PC-9 (cell line): ENCODE measurements at places on chromosomes 7 and 10. TPM values are rescaled to one million over a fixed set of nuclear protein-coding genes. Genes with fewer than 3 reads are reported as not detected.

- DNase-seq = no peak
These were observed 5.3 kb downstream of the PITX3 start for GRCh38 chr10:102236006-102236405.

CLEC5A gene
- not detected in 2 replicates for total RNA-seq

DNA sequence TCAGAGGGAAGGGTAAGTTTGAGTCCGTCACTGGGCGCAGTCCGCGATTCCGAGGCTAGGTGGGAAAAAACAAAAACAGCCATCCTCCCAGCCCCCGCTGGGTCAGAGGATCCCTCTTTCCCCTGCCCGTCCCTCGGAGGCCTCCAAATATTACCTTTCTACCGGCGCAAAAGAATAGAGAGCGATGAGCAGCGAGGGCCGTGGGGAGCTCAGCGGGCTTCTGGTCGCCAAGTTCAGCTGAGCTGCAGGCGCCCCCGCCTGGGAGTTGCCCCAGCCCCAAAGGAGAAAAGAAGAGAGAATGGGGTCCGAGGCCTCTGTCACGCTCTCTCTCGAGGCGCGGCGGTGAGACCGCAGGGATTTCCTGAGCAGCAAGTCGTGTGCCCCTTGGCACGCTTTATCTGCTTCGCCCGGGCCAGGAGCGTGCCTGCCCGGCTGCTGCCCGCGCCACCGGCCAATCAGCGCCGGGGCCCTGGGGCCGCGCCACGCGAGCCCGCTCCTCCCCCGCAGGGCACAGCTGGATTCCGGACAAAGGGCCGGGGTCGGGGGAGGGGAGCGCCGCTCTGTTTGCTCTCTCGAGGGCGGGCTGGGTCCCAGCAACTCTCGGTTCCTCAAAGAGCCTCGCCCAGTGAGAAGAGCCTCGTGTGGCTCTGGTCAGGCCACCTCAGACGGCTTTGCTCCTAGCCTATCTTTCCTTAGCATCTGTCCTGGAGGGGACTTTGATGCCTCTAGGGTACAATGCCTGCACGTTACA is at the start of gene NEUROG3:
Gene NEUROG3 (minus strand): TSS at position 367 of the 751 bp plus-strand sequence. CDS start 379 bp downstream, outside the sequence.
- DNase-seq = peak; percentile 30

DNA sequence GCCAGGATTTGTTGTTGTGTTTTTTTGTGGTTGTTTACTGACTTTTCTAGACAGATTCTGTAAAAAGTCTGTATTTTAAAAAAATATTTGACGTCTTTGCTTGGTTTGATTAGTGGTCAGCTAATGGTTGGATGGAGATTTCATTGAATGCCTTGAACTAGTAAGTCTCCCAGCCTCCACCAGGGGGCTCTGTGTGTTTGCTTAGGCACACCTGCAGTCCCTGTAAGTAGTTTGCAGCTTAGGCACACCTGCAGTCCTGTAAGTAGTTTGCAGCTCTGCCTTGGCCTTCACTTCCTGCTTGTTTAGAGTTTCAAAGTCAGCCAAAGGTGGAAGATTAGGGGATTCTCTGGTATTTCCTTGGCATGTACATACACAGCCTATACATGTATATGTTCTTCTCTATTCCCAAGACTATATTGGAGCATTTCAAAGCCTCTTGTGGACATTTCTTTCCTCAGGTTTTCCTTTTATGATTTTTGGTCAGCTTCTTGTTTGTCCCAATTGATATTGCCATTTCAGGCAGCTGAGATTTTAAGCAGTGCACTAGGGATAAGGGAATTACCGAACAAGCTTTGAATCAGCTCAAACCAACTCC is 101.6 kb downstream of the CCSER2 start:
- DNase-seq = peak; percentile 67

DNA sequence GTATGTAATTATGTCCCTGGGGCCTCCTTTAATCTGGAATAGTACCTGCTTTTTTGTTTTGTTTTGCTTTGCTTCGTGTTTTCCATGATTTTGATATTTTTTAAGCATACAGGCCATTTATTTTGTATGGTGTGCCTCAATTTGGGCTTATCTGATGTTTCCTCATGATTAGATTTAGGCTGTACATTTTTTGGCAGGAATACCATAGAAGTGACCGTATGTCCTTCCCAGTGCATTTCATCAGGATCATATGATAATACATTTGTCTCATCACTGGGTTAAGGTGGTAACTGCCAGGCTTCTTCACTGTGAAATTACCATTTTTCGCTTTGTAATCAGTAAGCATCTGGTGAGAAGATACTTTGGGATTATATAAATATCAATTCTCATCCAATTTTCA is 117.8 kb upstream of the SAMD8 start:
- no peak for DNase-seq

- DNase-seq = no peak
These were observed 92.7 kb upstream of the RET start for GRCh38 chr10:42984035-42984610.

GRCh38 chr10:131570716-131571307 is 259.3 kb upstream of the TCERG1L start:
- no peak for DNase-seq

- no peak for DNase-seq
These were observed 30.4 kb upstream of the ADD3 start for GRCh38 chr10:109977382-109977806.

SLC26A5 gene
- not detected in 2 replicates for total RNA-seq

- DNase-seq = no peak
These were observed 98.8 kb downstream of the CACNB2 start for GRCh38 chr10:18238870-18239485.

GDF2 gene
- not detected in 2 replicates for total RNA-seq

DNA sequence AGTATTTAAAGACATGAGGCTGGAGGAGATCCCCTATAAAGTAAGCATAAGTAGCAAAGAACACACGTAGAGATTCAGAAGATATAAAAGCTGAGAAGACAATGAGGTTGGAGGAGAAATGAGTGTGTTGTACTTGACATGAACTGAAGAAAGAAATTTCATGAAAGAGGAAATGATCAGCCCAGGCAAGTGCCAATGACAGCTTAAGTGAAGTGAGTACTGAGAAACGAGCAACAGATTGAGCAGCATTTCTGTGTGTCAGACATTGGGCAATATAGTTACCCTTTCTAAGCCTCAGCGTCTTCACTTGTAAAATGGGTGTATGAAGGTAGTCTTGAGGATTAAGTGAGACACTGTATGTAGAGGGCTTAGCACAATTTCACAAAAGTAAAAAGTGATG is 4.8 kb upstream of the LIPA start:
- DNase-seq = no peak

ERCC6 gene
- 47.1 and 49.7 TPM in 2 replicates for total RNA-seq

GRCh38 chr10:74637685-74638084 is 188.7 kb upstream of the KAT6B start:
- DNase-seq = no peak

GRCh38 chr7:33979807-33980355 is 74.5 kb downstream of the BMPER start:
- DNase-seq = no peak

GRCh38 chr7:105806592-105807447 is 69.6 kb downstream of the ATXN7L1 start:
- peak; percentile 65 for DNase-seq

DNA sequence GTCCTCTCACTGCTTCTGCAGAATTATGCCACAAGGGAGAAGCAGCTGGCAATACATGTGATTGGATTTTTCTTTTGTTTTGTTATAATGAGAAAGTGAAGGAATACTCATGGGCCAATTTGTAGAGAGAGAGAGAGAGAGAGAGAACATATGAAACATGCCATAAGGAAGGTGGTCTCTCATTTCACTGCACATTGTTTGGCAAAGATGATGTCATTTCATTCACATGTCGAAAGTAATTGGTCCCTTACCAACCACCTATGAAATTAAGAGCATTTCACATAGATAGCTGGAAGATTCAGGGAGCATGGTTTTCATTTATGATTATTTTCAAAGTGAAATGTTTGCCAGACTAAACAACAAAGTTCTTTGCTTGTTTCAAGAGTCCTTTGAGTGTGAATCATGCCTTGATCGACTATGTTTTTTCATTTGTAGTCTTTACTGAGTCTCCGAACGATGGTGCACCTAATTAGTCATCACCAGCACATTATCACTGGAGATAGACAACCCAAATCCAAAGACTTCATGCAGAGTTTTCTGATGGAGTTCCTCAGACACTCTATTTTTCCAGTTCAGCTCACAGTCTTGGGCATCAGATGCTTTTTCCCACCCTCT is 130.1 kb upstream of the ZEB1 start:
- no peak for DNase-seq

DNA sequence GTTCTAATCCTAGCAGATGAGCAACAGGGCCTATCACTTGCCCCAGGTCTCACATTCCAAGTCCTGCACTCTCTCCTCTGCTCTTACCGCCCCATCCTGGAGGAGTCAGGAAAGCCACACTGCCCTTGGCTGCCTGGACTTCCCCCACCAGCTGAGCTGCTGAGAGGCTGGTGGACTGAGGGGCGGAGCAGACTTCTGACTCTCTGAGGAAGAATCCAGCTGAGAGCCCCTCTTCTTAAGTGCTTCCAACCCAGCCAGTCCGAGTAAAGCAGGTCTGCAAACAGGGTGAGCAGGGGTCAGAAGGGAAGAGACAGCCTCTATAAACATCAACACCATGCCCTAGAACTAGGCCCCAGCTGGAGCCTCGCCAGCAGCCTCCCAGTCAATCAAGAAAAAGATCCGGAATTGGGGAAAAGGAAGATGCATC is 92.4 kb upstream of the TMEM72 start:
- DNase-seq = no peak

DNA sequence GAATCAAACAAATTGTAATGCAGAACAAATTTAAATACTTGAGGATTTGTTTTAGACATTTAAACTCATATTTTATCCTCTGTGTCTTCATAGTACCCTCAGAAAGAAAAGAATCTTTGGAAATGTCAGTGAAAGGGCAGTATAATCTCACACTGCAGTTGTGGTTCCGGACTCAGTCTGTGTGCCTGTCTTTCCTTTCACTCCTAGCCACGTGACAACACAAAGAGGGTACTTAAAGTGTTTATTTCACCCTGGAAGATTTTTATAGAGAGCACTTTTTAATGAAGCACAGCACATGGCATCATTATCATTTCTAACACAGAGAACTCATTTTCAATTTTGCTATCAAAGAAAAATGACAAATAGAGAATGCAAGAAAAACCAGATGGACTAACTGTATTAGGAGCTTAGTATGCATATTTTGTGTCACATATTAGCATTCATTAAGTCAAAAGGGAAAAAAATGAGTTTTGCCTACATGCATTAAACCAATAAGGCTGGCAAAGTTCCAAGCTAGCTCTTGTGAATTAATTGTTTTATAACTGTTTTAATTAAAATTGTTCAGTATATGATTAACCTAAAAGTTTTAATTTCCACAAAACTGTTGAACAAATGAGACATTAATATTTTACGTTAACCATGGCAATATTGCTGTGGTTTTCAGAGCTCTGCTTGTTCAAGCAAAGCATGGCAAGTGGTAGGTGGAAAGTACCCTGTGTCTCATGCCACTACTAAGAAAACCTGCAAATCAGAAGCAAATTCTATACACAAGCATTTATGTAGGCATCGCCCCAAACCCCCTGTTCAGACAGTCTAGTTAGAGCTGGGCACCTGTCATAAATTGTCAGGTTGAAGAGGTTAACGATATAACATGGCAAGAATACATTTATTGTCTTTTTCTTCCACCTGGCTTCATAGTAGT is 65.9 kb downstream of the AUTS2 start:
- DNase-seq = no peak

DNA sequence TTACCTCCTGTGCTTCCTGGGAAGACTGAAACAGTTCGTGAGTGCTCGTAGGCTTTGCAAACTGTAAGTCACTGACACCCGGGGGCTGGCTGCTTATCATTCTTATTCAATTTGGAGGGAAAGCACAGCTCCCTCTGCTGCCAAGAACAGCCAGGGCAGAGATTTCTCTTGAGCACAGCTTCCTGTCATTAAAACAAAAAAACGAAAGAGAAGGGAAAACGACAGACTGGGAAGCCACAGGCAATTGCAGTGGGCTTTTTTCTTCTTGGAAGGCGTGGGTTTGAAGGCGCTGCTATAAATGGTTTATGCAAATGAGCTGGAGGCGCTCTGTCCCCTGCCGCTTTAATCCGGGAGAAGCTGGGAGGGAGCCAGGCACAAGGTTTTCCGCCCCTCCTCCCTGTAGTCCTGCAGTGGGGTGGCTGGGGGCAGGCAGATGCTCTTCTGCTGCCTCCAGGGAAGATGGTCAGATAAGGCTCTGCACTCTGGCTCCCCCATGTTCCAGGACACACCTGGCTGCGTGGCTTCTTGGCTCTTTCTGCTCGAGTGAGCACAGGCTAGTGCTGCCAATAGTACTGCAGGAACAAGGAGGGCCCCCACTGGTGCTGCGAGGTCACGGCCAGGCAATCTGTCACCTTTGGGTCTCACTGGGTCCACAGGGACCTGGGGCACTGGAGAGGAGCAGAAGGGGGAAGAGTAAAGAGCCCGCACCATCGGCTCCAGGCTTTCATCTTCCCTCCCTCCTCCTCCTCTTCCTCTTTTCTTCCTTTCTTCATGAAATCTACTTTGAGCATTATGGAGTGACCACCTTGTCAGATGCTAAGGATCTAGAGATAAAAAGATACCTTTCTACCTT is 49.5 kb downstream of the NEURL1 start:
- no peak for DNase-seq

- no peak for DNase-seq
These were observed 26.3 kb downstream of the TMEM60 start for GRCh38 chr7:77771901-77772300.

- no peak for DNase-seq
These were observed 12.2 kb downstream of the CLRN3 start for GRCh38 chr10:127880557-127880956.

BMPR1A gene
- 20.9 and 24.3 TPM in 2 replicates for total RNA-seq

TACC2 gene
- 15.8 and 19.6 TPM in 2 replicates for total RNA-seq

- no peak for DNase-seq
These were observed 13.3 kb downstream of the ZNF862 start for GRCh38 chr7:149851449-149851848.

DNA sequence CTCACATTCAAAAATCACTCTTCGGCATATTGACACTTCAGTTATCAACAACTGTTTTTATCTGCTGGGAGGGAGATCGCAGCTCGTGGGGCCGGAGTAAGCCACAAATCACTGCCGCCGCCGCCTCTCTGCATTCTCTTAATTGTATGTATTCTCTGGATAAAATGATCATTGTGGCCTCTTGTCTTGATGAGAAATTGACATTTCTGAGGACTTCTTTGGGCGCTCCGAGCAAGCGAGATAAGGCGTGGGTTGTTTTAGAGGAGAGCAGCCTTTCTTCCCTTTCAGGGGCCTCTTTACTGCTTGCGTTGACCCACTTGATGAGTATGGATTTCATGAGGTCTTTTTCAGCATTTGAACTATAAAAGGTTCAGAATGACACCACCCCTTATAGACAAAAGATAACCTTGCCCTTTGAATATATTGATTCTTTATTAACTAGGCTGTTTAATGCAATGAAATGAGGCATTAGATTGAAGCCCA is 130.6 kb downstream of the EBF3 start:
- no peak for DNase-seq

KCNIP2 gene
- total RNA-seq = 4.0 and 5.1 TPM in 2 replicates
